ENCODE measurements at places on chromosomes 1 and 21.

DNA sequence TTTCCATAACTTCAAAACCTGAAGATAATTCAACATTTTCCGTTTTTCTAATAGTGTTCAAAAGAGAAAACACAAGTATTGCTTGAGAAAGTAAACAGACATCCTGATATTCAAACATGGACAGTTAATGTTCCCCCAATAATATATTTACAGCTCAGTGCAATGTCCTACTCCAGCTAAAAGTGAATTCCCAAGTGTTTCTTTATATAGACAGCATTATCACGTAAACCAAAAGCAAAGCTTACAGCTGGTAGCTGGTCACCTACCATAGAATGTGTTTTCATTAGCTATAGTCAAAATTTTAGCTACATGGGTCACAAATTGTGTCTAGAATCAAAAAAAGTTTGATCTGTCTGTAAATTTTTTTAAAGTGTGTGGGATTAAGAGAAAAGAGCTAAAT is 34.9 kb downstream of the WLS start:
- DNase-seq, result no peak

DNA sequence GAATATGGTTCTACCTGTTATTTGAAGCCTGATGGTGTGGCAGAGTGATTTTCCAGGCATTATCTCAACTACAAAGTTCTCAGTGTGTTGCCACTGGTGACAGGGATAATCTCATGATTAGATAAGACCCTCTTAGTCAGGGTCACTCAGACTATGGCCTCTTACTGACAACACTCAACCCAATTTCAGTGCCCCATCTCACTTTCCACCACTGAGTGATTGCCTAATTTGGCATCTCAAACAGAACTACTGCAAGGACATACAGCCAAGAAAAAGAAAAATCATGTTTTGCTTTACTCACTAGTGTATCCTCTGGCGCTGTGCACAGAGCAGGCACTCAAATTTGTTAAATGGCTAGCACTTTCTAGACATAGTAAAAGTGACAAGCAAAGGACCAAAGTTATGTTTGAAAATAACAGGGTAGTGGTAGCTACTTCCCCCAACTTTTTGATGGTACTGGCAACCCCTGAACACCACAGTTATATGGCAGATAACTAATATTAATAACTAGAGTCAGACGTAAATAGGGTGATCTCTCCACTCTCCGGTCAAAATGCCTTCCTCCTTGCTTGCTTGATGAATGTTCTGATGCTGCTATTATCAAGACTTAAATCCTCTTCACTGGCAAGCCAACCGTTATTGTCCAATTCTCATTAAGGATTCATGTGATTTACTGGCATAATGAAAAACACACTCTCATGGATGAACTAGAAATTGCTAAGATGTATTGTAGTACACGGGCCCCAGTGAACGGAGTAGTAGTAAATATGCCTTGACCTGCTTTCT is 37.1 kb upstream of the SLC30A10 start:
- no peak for DNase-seq

GRCh38 chr21:45450423-45451090 is 45.6 kb downstream of the COL18A1 start:
- DNase-seq, result no peak

- DNase-seq, result no peak
Measured at GRCh38 chr1:163872067-163872466, 550.3 kb downstream of the NUF2 start.

DNA sequence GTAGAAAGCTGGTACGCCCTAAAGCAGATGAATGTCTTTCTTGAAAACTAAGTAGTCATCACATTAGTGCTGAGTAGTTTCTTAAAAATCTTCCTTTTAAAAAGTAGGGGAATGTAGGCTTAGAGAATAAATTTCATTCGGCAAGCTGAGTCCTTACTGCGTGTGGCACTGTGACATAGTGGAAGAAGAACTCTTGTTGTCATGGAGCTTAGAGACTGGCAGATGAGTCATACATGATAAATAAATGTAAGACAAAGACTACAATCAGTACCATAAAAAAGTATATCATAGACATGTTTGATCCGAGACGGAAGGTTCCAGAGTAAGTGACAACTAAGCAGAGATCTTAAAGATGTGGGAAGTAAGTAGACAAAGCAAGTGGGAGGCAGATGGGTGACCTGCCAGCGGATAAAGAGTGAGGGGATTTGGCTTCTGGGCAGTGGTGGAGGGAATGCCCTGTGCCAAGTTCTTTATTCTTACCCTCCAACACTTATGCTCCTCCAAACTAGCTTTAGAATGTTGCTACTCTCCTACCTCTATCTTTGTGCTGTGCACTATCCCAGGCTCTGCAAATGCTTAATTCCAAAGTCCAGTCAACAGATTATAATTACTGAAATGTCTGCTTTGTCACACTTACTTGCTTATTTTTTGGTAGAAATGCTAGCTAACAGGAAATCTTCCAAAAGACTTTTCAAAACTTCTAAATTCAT is 608.5 kb upstream of the USP24 start:
- DNase-seq, result no peak

GRCh38 chr1:37793773-37794371 is at the start of gene MANEAL:
Gene MANEAL, plus strand, starts transcription at chr1:37793847. Its CDS starts 336 bp downstream, at chr1:37794183.
- DNase-seq, result peak; percentile 29

DNA sequence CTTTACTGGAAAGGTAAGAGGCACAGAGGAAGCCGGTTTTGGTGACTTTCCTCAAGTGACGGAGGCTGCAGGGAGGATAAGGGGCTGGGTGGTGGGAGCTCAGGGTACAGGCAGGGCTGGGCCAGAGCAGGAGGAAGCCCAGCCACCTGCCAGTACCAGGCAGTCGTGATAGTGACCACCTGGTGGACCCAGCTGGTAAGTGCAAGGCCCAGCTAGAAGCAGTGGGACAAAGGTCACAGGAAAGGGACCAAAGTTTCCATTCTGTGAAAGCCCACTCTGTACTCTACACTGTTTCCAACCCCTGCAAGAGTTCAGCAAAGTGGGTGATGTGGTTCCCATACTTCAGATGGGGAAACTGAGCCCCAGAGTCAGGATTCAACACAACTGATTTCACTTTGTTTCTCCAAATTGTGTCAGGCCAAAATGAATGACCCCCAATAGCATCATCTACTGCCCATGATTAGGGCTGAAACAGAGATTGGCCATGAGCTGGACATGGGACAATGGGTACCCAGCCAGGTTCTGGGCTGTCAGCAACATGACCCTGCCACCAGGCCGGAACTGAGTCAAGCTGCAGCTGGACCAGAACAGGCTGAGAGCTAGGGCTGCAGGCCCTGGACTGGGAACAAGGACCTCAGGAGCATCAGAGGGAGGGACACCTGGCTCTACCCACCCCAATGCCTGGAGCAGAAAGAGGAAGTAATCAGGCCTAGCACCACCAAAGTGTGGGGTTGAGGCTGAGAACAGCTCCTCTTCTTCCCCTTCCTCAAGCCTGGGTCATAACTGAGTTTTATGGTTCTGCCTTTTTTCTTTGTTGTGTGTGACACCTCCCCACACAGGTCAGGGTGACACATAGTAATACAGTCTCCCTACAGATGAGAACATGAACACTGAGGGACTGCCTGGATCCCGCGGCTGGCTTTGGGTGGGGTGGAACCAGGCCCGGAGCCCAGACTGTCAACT is 50.2 kb downstream of the KCNN3 start:
- DNase-seq, result peak; percentile 13

DNA sequence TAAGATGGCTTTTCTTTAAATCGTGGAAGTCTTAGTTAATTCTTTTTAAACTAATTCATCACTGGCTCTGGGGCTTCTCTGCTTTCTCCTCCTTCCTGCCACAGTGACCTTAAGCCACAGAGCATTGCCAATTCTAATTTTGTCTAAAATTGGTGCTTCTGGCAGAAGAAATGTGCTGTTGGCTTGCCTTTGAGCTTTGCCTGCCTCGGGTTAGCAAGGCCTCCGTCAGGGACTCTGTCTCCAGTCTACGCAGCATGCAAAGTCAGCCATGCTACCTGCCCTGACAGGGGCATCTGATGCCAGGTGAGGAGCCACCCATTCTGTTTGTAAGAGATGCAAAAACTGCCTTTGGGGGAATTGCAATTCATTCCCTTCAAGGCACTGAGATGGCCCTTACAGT is 25.2 kb downstream of the CLDN14 start:
- DNase-seq, result no peak

- DNase-seq, result peak; percentile 57
Measured at GRCh38 chr1:108200687-108201051, 526 bp upstream of the SLC25A24 start.

- no peak for DNase-seq
Measured at GRCh38 chr1:94970783-94971182, 43.9 kb upstream of the CNN3 start.

- no peak for DNase-seq
Measured at GRCh38 chr1:184945678-184946412, 28.5 kb downstream of the NIBAN1 start.

DNA sequence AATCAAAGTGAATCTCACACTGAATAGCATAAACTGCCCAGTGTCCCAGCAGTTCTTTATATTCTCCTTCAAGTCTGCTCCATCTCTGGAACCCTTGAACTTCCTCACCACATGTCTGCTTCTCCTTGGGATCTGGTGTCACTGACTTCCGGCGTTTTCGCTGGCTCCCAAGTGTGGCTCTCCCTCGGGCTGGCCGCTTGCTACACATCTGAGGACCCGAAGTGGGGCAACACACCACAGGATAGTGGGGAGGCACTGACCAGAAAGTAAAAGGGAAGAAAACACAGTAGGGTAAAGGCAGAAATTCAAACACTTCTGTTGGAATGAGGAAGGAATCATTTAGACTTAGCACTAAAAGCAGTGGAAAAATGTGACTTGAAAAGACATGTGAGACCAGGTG is 5.1 kb downstream of the NIT1 start:
- no peak for DNase-seq

- no peak for DNase-seq
Measured at GRCh38 chr1:203031467-203031866, 5.2 kb downstream of the PPFIA4 start.

- DNase-seq, result no peak
Measured at GRCh38 chr1:3541936-3542335, 69.4 kb downstream of the MEGF6 start.

DNA sequence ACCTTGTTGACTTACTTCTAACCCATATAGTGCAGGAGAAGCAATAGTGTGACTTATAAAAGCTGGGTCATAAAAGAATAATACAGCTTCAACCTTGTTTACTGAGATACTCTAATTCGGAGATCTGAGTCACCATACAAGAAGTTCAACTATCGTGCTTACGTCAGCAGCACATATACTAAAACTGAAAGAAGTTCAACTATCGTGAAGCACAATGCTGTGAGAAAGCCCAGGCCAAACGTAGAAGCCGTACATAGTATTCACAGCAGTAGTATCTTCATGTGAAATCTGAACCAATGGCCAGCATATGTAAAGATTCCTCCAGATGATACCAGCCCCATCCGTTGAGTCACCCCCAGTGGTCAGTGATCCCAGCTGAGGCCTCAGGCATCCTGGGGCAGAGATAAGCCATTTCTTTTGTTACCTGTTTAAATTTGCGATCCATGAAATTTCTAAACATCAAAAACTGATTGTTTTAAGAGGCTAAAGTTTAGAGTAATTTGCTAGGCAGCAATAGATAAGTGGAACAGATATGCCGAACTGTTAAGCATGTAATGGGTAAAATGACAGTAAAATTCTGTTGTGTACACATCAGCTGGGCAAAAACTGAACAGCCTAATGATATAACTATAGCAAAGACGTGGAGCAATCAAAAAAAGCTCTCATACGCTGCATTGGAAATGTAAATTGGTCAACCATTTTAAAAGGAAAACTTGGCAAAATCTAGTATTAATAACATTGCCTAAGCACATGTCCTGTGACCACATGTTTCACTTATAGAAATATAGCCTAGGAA is 53.9 kb upstream of the SAMD13 start:
- peak; percentile 33 for DNase-seq

GRCh38 chr1:206685769-206686477 is 1.2 kb downstream of the MAPKAPK2 start:
- DNase-seq, result peak; percentile 64

- no peak for DNase-seq
Measured at GRCh38 chr1:216523449-216524190, 100.4 kb upstream of the USH2A start.

DNA sequence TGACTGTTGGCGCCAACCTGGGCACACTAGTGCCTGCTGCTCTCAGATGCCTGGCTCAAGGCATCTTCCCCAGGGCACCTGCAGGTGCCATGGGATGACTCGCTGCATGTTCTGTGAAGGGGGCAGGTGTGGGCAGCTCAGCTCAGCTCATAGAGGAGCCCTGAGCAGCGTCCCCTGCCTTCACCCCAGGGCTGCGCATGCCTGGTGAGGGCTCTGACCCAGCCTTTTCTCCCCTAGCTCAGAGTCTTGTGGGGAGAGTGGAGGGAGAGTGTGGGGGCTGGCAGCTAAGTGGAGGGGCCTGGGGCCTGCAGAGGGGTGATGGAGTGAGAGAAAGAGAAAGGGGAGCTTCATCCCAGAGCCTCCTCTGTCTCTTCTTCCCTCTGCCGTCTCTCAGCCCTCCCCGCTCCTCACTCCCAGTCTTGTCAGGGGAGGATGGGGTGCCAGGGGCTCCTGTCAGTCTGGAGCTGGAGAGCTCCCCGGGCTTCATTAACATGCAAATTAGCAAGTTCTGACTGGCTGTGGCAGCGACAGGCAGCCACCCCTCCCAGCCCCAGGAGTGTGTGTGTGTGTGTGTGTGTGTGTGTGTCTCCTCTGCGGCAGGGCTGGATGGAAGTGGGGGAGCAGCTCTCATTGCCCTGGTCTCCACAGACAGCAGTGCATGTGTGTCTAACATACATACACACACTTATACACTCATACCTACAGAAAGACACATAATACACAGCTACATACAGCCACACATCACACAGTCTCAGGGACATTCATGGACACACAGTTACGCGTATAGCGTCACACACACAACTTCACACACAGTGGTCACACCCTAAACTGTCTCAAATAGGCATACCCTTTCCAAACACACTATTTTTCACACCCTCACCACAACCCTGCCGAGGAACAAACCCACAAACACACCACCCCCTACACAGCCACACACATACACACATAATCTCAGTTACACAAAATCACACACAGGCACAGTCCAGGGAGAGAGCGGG is 34.0 kb downstream of the FOXO6 start:
- no peak for DNase-seq

DNA sequence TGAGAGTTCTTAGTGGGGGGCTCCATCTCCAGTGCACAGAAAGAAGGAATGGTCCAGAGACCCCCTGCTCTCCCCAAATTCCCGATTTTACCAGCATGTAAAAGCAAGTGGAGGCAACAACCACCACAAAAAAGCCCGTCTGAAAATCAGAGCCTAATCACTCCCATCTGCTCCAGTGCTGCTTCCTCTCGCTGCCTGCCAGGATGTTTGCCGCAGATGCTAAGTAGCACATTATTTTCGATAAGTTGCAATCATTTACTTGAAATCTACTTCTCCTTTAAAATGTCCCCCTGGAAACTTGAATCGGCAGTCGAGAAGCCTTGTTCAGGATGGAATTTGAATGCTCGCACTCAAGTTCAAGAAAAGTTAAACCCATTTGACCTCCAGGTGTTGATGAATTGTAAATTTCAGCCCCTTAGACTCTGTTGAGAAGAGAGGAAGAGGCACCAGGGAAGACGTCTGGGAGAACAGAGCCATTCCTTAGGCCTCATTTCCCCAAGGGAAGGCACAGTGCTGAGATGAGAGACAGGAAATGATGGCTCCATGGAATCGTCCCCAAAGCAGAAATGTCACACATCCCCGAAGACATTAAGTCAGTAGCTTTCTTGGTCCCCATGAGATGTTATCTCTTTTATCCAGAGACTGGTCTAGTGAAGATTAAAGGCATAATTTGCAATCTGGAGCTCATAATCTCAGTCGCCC is 221.3 kb downstream of the PBX1 start:
- no peak for DNase-seq

GRCh38 chr1:91733108-91733710 is 152.7 kb downstream of the TGFBR3 start:
- no peak for DNase-seq

GRCh38 chr1:67572594-67573221 is 112.3 kb upstream of the GADD45A start:
- no peak for DNase-seq

Data from CD4-positive, alpha-beta T cell treated with Interleukin-4 for 1 hour (primary cell).